T1000 (cell line): ENCODE measurements at places on chromosomes 1 and 21.
A peak's percentile ranks its signal among the peaks of the same experiment; 100 is the strongest.

GRCh38 chr1:27145934-27146354 lies 9.0 kb downstream of the SLC9A1 start:
- peak; percentile 42 for DNase-seq

GRCh38 chr1:208461680-208462079 lies 217.5 kb upstream of the PLXNA2 start:
- DNase-seq = no peak

GRCh38 chr1:44315521-44315920 lies 39.5 kb downstream of the ERI3 start:
- DNase-seq = no peak

GRCh38 chr1:104235141-104235540 lies 485.4 kb downstream of the AMY1C start:
- no peak for DNase-seq

DNA sequence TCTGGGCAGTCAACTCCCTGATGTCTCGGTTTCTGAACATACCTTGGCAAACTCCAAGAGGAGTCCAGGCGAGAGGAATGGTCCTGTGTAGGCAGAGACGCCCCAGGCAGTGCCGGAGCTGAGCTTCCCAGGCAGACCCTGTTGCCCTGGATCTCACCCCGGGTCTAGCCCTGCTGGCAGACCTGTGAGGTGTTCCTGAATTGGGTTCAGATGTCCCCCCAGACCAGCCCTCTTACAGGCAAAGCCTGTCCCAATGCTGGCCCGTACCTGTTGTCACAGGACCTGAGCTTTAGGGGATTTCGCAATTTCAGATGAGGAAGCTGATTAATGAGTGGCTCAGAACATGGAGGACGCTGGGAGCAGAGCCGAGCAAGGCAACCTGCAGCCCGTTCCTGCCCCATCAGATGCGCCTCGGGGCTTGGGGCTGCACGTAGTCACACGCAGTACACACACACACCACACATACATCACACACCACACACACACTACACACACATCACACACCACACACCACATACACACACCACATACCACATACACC lies 38.5 kb upstream of the PDE9A start:
- DNase-seq = no peak

DNA sequence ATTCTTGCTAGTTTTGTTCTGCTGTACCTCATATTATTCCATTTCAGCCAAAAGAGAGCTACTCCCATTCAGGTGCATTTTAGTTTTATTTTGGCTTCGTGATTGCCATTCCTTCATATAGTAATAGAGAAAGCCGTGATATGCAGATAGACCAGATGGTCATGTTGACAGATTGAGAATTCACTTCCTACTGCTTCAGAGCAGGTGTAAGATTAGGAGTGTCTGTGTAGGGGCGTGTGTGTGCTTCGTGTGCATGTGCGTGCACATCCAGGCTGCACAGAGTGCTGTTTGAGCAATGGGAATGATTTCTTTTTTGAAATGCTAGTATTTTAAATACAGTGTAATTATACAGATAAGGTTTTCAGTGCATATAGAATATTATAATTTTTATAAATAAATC lies 10.3 kb downstream of the NFIA start:
- DNase-seq = no peak

GRCh38 chr21:28633839-28634555 lies 358.7 kb downstream of the LTN1 start:
- no peak for DNase-seq

DNA sequence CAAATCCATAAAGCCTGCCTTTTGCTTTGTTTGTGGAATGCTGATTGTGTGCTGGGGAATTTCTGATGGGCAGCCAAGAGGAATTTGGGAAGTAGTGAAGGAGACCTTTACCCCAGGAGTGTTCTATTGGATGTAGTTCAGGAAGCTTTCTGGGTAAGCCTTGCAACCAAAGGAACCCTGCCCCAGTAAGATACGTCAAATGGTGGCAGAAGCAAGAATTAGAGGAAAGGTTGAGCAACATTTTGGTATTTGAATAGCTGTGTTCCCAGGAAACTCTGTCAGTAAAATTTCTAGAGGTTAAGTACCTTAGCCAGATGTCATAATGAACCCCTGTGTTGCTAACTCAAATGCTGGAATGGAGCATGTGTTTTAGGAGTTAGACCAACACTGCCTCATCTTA lies 6.4 kb downstream of the MGST3 start:
- no peak for DNase-seq

DNA sequence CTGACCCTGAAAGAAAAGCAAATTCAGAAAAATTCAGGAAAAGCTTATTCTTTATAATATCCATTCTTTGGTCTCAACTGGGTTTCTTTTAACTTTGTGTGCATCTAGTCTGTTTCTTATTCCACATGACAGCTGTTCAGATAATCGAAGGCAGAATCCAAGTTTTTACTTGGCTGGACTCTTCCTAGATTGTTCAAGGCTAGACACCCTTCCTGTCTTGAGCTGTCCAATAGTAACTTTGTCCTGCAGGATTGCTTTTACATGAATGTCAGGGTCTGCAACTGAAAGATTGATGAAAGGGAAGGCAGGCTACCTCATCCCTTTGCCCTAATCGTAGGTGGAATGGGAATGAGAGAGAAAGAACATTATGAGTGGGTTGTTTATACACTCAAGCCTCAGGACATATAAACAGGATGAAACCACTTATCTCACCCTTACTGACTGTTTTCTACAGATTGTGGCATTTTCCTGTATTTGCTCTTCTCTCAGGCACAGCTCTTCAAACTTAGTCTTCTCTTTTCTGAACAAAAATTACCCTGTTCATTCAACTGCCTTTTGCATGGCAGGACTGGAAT lies 76.9 kb downstream of the LEPR start:
- DNase-seq = no peak

DNA sequence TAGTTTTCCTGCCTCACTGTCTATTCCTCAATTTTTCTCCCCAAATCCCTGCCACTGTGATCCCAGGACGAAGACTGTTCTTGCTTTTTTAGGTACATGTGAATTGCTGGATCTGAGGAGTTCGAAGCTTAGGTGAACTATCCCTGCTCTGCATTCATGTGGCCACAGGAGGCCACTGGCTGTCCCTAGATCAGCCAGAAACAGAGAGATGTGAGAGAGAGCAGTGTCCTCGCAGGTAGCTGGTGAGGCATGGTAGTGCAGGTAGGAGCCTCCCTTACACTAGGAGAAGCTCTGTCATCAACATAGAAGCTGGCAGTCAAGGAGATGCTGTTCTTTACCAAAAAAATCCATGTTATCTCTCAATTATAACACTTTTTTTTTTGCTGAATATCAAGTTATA lies 71.5 kb downstream of the USP24 start:
- no peak for DNase-seq

DNA sequence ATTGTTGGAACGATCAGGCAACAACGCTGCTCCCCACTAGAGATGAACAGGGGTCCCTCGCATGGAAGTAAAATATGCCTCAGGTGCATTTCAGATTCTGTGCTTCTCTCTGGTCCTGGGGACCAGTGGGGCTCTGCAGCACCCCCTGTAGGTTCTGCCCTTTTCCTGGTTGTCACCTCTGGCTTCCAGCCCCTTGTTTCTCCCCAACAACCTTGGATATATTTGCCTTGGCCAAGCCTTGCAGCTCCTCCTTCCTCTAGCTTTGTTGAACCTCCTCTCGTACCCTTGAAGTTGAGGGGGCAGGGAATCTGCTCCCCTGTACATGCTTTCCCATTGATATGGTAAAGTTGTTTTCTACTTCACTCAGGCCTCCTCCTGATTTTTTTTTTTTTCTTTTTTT lies 5.4 kb upstream of the RGSL1 start:
- DNase-seq = no peak

DNA sequence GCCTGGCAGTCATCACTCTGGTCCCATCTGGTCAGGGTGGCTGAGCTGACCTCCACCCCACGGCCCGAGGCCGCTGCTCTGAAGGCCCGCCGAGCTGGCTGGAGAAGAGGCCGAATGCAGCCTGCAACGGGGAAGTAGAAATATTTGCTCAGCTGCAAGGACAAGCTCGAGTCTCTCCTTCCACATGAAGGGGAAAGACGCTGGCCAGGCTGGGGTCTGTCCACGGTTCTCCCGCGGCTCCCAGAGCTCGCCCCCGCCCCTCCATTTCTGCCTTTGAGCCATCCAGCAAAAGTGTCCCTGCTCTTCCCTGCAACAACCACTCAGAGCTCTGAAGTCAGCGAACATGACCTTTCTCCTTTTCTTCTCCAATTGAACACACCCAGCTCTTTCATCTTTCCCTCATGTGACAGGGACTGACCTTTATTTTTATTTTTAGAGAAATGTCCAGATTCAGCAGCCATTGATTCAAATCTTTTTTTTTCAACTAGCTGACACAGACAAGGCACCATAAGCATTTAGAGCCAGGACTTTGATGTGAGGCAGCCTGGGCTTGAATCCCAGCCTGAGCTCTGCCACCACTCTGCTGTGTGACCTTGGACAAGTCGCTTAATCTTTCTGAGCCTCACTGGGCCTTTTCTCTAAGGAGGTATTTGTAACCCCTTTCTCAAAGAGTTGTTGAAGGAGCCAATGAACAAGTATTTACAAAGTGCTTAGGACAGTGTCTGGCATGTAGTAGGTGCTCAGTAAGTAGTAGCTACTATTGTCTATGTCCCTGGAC lies 149.3 kb upstream of the WNT4 start:
- DNase-seq = no peak

- DNase-seq = peak; percentile 31
Observed at GRCh38 chr1:241702442-241703373, 50.6 kb downstream of the WDR64 start.

GRCh38 chr1:244011271-244011670 lies 39.8 kb upstream of the ZBTB18 start:
- no peak for DNase-seq

DNA sequence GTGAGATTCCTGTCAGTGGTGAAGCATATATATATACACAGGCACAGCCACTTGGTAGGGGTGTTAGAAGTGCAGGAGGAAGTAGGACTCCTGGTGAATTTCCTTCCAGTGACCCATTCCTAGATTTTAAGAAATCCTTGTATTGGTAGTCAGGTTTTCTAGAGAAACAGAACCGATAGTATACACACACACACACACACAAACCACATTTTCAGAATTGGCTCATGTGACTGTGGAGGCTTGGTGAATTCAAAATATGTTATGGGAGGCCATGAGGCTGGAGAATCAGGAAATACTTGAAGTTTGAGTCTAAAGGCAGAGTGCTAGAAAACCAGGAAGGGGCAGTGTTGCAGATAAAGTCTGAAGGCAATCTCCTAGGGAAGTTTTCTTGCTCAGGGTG lies 114.2 kb downstream of the FCRL5 start:
- DNase-seq = no peak
